Islet precursor cell (in vitro differentiated cells): ENCODE measurements at places on chromosomes 6 and 20.

DNA sequence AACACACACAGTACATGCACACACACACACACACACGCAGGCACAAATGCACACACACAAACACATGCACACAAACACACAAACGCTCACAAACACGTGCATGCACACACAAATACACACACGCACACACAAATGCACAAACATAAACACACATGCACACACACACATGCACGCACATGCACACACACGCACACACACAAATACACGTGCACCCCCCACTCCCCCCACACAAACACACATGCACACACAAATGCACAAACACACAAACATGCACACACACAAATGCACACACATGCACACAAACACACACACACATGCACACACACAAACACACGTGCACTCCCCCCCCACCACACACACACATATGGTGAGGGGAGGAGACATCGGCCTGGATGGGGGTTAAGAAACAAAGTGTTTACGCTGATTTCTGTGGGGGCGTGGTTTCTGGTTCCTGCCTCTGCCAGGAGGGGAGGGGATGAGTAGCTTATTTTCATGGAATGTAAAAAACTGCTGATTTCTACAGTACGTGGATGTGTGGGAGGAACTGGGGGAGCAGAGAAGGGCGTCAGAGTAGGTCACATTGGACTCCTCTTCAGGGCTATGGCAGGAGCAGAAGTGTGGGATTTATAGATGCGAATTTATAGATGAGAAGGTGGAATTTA lies 607.2 kb downstream of the QKI start:
- DNase-seq, result no peak

GRCh38 chr20:41889126-41889843 lies 271.1 kb upstream of the CHD6 start:
- no peak for DNase-seq

GRCh38 chr20:3659492-3660261 lies 3.5 kb downstream of the GFRA4 start:
- DNase-seq, result peak; percentile 43

DNA sequence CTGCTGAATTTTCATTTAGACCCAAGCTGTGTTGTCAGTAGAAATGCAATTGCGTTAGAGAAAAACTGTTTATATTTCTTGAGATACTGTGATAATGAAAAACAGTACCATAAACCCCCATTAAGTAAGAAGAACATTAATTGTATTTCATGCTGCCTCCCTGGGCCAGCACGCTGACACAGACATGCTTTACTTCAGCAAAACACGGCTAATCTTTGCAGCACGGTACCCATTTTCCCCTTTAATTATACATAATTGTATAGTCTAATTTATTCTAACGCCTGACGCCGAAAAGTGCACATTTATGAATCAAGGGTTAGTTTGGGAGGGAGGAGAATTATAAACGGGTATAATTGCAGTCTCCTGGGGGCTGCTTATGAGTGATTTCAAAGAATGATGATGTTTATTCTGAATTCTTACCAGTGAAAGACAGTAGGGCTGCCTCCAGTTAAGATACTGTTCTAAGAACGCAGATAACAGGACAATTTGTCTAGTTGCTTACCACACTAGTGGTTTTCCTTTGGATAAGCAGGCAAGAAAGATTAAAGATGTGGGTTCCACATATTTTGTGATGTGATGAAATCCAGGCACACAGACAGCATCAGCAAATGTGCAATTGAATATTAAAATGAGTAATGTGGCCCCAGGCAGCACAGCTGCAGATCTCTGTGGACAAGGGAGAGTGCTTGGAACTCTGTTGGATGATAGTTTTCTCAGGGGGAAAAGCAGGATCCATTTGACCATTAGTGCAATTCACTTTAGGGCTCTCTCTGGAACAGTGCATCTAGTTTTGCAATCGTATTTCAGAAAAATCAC lies 4.7 kb upstream of the SULF2 start:
- no peak for DNase-seq

DNA sequence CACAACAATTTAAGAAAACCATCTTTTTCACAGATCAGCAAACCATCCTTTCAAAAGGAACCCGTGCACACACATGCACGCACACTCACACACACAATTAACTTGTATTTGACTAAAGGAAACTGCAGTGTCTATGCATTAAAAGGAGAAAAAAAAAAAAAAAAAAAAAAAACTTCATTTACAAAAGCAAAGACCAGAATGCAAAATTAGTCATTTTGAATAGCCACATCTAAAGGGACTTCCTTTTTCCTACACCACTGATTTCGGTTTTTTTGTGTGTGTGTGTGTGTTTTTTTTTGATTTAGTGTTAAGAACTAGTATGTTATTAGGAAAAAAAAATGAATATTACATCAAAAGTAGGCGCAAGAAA lies 6.3 kb downstream of the ZMYND8 start:
- no peak for DNase-seq

DNA sequence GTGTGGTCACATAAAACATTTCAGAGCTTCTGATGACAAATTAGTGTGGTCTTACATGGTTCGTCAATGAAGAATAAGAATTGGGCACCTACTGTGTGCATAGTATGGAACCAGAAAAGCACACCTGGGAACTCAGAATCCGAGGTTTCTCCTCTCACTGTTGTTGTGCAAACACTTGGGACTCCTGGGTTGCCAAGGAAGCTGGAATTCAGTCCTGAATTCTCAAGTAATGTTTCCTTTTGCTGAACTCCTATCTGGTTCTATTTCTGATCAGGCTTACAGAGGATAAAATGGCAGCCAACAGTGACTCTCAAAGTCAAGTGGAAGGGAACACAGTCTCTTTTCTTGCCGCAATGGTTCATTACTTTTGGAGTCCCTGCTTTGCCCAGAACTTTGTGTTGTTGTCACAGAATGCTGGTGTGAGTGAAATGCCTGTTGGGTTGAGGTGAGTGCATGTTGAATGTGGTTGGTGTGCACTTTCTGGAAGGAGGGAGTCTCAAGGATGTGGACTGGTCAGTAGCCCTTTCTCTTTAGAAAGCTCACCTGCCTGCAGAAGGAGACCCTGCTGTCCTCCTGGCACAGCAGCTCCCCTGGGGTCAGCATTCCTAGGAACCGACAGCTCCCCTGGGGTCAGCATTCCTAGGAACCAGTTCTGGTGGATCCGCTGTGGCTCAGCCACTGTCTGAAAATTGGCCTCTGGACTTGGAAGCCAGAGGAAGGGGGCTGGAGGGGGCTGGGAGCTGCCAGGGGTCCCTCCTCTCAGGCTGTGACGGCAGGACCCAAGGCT lies 1.4 kb downstream of the UNC93A start:
- peak; percentile 66 for DNase-seq

- DNase-seq, result peak; percentile 57
Observed at GRCh38 chr6:153790048-153790447, 249.0 kb upstream of the OPRM1 start.

GRCh38 chr20:33082546-33082945 lies 3.1 kb downstream of the BPIFB4 start:
- no peak for DNase-seq

- DNase-seq, result no peak
Observed at GRCh38 chr6:14709900-14710299, 536.0 kb upstream of the JARID2 start.

GRCh38 chr6:98787961-98788360 lies 46.4 kb upstream of the POU3F2 start:
- peak; percentile 65 for DNase-seq

DNA sequence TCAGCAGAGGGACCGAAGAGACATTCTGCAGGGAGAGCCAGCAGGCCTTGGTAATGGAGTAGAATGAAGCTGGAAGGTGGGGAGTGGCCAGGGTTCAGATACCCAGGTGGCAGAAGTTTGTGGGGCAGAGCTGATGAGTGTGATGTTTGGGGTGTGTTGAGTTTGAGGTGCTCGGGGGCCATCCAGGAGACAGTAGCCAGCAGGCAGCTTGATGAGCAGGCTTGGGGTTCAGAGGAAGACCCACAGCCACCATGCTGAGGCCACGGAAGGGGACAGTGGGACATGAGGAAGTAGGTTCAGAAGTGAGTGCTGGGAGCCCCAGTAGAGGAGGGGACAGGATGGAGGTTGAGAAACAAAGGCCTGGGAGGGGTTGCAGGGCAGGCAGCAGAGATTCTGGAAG lies 11.1 kb upstream of the FOXS1 start:
- DNase-seq, result peak; percentile 46

GRCh38 chr20:35269055-35269781 lies 8.7 kb downstream of the MMP24OS start:
- peak; percentile 94 for DNase-seq

GRCh38 chr20:43507150-43508080 lies at the start of gene L3MBTL1:
Gene L3MBTL1, plus strand, starts transcription at chr20:43507697. Its CDS starts 5,807 bp downstream, at chr20:43513504.
- DNase-seq, result peak; percentile 92

GRCh38 chr6:136587527-136587926 lies 37.3 kb upstream of the MAP7 start:
- no peak for DNase-seq

DNA sequence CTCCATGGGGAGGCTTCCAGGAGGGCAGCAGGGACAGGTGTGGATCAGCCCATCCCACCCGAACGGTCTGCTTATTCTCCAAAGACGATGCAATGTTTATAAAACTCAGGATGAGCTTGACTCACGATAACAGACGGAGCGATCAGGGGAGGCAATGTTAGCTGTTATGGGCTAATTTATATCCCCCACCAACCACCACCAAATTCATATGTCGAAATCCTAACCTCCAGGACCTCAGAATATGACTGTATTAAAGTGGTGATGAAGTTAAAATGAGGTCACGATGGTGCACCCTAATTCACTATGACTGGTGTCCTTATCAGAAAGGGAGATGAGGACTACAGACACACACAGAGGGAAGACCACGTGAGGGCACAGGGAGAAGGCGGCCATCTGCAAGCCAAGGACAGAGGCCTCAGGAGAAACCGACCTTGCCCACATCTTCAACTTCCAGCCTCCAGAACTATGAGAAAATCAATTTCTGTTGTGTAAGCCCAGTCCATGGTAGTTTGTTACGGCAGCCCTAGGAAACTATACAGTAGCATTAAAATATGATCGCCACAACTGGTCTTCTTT lies 7.0 kb downstream of the ADTRP start:
- no peak for DNase-seq

DNA sequence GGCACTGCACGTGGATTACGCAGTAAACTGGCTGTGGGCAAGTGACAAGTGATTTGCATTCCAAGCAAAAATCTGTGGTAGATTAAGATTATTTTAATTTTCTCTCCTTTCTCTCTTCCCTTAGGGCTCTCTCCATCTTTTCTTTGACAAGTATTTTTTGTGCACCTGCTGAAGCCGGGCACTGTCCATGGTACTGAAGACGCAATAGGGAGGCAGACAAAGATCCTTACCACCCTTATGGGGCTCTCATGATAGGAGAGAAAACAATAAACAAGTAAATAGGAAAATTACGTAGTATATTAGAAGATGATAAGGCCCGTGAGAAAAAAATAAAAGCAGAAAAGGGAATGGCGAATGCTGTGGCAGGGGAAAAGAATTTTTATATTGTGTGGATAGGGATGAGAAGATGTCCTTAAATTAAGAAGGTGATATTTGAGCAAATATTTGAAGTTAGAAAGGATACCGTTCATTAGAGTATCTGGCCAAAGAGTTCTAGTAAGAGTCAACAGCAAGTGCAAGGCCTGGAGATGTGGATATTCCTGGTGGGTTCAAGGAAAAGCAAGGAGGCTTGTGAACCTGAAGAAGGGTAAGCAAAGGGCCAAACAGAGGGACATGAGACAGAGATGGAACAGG lies 146.0 kb downstream of the LAMP5 start:
- no peak for DNase-seq

DNA sequence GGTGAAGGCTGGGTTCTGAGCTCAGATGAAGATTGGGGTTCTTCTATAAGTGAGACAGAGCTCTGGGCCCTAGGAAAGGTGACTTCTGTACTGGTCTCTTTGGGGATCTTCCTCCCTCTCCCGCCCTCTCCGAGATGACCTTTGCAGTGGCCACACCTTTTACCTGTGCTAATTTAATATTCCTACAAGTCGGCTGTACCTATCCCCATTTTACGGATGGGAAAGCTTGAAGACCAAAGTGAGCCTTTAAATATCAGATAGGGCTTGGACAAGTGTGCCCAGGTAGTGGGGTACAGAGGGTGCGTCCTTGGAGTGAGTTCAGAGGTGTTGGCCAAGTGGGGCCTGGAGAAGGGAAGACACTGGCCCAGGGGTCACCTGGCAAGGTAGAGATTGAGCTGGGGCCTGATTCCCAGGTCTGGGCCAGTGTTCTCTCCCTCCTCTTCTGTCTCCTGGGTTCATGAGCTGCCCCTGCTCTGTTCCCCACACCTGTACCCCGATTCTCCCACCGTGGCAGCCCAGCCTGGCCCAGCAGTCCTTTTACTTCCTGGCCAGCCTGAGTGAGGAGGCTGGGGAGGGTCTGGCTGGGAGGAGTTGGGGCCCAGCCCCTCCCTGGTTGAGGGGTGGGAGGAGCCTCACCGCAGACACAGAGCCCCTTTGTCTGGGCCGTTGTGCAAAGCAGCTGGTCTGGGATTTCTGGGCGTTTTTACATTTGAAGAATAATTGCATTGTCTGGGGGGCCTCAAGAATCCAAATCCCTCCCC lies 152.1 kb upstream of the RNF24 start:
- peak; percentile 92 for DNase-seq

DNA sequence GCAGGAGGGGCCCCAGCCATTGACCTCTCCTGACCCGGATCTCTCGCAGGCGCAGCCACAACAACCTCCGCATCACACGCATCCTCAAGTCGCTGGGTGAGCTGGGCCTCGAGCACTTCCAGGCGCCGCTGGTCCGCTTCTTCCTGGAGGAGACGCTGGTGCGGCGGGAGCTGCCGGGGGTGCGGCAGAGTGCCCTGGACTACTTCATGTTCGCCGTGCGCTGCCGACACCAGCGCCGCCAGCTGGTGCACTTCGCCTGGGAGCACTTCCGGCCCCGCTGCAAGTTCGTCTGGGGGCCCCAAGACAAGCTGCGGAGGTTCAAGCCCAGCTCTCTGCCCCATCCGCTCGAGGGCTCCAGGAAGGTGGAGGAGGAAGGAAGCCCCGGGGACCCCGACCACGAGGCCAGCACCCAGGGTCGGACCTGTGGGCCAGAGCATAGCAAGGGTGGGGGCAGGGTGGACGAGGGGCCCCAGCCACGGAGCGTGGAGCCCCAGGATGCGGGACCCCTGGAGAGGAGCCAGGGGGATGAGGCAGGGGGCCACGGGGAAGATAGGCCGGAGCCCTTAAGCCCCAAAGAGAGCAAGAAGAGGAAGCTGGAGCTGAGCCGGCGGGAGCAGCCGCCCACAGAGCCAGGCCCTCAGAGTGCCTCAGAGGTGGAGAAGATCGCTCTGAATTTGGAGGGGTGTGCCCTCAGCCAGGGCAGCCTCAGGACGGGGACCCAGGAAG lies 4.5 kb upstream of the COL9A3 start:
- DNase-seq, result no peak

- DNase-seq, result no peak
Observed at GRCh38 chr6:84284428-84285049, 57.1 kb upstream of the CEP162 start.

DNA sequence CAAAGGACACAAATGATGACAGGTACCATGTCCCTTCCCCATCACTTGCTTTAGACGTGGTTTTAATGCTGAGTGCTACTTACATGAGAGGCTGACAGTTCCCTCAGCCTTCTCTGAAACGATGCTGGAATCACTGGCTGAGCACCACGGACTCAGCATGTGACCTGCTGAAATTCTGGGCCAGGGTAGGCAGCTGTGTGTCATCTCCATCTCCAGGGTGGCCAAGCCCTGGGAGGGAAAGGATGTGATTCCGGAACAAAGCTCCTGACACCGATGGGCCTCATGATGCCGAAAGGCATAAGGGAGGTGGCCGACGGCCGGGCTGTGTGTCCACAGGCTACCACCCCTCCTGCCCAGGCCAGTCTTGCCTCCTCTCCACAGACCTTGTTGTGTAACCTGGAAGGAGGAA lies 184.3 kb upstream of the CST7 start:
- peak; percentile 34 for DNase-seq
